HCT116 (cell line): ENCODE measurements at places on chromosomes 1 and 21. TPM values are rescaled to one million over a fixed set of nuclear protein-coding genes. Genes with fewer than 3 reads are reported as not detected.

GRCh38 chr1:28297826-28298225 is 31.0 kb upstream of the MED18 start:
- no peak overlapping the region for H3K27ac ChIP-seq
- H3K27me3 ChIP-seq = no peaks in the 10 kb centered on the region
- H3K4me3 ChIP-seq = no peak overlapping the region

DNA sequence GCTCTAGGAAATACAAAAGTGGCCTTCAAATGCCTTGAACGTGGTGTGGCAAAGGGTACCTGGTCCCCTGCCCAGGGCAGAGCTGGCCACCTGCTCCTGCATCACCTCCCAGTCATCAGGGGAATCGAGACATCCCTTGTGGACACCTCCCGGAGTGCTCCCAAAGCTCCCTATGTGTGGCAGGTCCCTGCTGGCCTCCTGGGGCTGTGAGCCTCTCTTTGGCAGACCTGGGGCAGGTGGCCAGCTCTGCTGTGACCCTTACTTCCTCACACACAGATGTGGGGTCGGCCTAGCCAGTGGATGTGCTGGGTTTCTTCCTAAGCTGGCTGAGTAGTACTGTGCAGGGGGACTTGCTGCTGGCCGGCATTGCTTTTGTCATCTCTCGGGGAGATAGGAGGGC is 86.5 kb downstream of the ITPKB start:
- peaks cover 15% of the 10 kb centered on the region for H3K4me1 ChIP-seq
- no peak for DNase-seq
- no peak overlapping the region for H3K4me3 ChIP-seq
- H3K27me3 ChIP-seq = no peaks in the 10 kb centered on the region

- H3K27me3 ChIP-seq = no peaks in the 10 kb centered on the region
- no peak overlapping the region for H3K27ac ChIP-seq
- DNase-seq = no peak
- H3K36me3 ChIP-seq = peaks cover 29% of the 10 kb centered on the region; the same call in 1 of the 2 replicates
- no peak overlapping the region for H3K4me3 ChIP-seq
- no peaks in the 10 kb centered on the region for H3K4me1 ChIP-seq
Measured at GRCh38 chr1:11028018-11028417, 15.6 kb downstream of the TARDBP start.

GRCh38 chr1:234093107-234093506 is 188.6 kb downstream of the SLC35F3 start:
- no peaks in the 10 kb centered on the region for H3K4me1 ChIP-seq
- no peak overlapping the region for H3K4me3 ChIP-seq
- H3K27ac ChIP-seq = no peak overlapping the region
- H3K27me3 ChIP-seq = no peaks in the 10 kb centered on the region
- DNase-seq = no peak
- H3K36me3 ChIP-seq = no peaks in the 10 kb centered on the region

DNA sequence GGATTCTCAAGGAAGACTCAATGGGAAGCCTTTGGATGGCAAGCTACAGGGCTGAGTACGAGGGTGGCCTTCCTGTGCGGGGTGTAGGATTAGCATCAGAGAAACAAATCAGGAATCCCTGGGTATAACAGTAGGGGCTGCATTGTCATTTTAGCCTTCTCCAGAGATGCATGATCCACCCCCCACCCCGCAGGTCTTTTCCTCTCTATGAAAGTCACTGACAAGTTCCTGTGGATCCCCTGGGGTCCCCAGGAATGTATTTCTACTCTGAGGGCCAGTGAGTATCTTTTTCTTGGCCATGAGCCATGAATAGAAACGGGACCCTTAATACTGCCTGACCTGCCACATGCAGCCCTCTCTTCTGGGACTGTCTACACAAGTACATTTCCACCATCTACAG is 473.0 kb upstream of the VAMP3 start:
- no peaks in the 10 kb centered on the region for H3K27me3 ChIP-seq
- no peaks in the 10 kb centered on the region for H3K36me3 ChIP-seq
- H3K4me1 ChIP-seq = peaks cover 45% of the 10 kb centered on the region
- DNase-seq = no peak
- no peak overlapping the region for H3K4me3 ChIP-seq

DNA sequence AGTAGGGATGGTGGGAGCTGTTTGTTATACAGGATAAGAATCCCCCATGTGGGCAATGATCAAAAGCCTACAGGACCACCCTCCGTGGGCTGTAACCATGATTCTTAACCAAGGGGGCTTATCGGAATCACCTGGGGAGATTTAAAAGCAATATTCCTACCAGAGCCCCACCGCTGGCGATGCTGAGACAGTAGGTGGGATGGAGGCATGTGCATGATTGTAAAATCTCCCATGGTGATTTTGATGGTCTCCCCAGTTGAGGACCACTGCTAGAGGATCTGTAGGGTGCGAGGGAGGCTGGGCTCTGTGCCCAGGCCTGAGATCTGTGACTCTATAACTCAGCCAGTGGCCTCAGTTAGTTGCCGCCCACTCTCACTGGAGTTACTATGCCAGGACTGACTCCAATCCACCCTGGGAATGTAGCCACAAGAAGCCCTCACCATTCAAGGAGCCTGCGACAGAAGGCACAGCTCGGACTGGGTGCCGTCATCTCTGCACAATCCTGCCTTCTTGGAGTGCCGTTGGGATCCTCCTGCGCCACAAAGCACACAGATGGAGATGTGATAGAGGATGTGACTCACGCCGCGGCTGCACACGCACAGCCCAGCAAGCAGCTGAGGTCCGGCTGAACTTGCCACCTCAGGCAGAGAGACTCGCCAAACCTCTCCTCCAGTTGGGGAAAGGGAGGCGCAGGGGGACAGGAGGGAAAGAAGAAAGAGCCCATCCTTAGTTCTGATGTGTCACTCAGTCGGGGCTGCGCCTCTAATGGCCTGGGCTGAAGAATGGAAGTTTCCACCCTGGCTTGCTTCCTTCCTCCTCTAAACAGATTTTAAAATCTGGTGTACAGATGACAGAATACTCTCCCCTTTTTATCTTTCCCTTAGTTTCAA is 26.5 kb downstream of the AKNAD1 start:
- peak overlapping the region; percentile 35 for H3K4me3 ChIP-seq
- no peaks in the 10 kb centered on the region for H3K27me3 ChIP-seq
- DNase-seq = peak; percentile 53
- peaks cover 45% of the 10 kb centered on the region for H3K4me1 ChIP-seq
- H3K27ac ChIP-seq = peak overlapping the region; percentile 59

DNA sequence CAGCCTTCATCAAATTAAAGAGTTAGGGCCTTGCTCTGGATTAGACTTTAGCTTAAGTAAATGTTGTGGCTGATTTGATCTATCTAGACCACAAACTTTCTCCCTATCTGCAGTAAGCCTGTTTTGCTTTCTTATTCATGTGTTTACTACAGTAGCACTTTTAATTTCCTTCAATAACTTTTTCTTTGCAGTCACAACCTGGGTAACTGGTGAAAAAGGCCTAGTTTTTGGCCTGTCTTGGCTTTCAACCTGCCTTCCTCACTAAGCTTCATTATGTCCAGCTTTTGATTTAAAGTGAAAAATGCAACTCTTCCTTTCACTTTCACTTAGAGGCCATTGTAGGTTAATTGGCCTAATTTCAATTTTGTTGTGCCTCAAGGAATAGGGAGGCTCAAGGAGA is 12.5 kb upstream of the LPGAT1 start:
- no peaks in the 10 kb centered on the region for H3K27me3 ChIP-seq
- H3K4me1 ChIP-seq = no peaks in the 10 kb centered on the region
- no peak overlapping the region for H3K27ac ChIP-seq
- no peak for DNase-seq
- H3K36me3 ChIP-seq = no peaks in the 10 kb centered on the region
- no peak overlapping the region for H3K4me3 ChIP-seq

- DNase-seq = no peak
- no peak overlapping the region for H3K4me3 ChIP-seq
- no peak overlapping the region for H3K27ac ChIP-seq
- H3K4me1 ChIP-seq = no peaks in the 10 kb centered on the region
Measured at GRCh38 chr21:35357041-35357780, 308.1 kb upstream of the RUNX1 start.

CELA2B gene
- total RNA-seq = not detected

CFHR1 gene
- total RNA-seq = 0.34 TPM

ADARB1 gene
- 13.5 TPM for total RNA-seq

MATN1 gene
- 0.12 TPM for total RNA-seq
